ENCODE measurements at places on chromosomes 3 and 15. TPM values are rescaled to one million over a fixed set of nuclear protein-coding genes. Genes with fewer than 3 reads are reported as not detected.

GRCh38 chr3:182220013-182220412 is 508.3 kb downstream of the SOX2 start:
- no peak for DNase-seq

CD96 gene
- total RNA-seq = 31.7 TPM

C3orf20 gene
- total RNA-seq = not detected

DNA sequence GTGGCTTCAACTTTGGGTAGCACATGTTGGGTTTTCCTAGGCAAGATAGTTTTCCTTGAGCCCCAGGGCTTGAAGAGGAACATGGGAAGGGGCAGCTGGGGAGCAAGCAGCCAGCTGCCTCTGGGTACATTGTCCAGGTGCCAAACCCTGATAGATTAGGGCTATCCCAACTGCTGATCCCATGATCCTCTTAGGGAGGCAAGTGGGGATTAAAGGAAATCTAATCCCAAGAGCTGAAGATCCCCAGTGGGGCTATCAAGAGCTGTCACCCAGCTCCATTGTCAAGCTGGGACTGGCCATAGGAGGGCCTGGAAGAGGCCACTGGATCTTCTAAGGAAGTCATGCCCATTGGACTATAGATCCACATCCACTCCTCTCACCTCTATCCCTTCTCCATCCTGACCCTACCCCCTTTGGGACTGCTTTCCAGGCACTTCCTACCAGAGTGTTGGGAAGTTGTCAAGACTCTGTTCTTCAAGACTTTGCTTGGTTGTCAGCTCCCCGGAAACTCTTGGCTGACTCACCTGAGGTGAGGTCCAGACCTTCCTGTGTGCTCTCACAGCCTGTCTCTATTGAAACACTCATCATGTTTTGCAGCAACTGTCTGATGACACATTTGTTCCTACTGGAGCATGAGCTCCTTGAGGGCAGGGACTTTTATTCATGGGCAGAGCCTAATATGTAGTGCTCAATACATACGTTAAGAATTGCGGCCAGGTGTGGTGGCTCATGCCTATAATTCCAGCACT is 5.9 kb downstream of the CAMK2N2 start:
- no peak for DNase-seq

DNA sequence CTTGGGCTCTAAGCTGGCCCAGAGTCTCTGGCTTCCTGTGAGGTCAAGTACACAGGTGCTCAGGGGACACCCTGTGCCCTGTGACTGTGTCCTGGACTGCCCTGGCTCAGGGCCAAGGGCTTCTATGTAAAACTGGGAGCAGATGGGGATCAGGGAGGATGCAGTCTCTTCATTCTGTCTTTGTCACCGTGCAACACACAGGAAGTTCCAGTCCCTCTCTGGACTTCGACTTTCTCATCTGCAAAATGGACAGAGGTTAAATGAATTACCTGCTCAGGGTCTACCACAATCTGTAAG is 61.9 kb upstream of the TLE3 start:
- DNase-seq = no peak

GRCh38 chr3:46482632-46483350 is 15.0 kb upstream of the RTP3 start:
- no peak for DNase-seq

GUCA1C gene
- not detected for total RNA-seq

DNA sequence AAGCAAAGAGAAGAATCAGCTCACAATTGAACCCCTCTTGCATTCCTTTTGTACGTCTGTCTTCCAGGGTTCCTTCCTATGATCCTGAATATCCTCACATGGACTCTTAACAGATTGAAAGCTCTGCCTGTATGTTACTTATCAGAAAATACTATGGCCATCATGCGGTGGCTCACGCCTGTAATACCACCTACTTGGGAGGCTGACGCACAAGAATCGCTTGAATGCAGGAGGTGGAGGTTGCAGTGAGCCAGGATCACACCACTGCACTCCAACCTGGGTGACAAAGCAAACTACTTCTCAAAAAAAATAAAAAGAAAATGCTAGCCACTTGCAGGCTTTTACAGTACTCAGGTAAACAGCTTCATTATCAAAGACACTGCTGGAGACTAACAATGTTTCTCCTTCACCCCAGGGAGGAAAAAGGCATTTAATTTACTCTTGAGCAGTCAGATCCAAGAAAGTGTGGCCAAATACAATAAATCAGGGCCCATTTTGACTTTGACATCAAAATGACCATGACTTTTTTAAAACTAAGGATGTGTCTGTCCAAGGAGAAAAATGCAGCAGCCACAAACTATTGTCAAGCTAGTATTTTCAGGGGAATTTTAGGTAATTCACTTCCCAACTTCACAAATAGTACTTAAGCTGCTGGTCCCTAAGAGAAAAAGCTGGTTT is 27.3 kb downstream of the NPTN start:
- no peak for DNase-seq

GRCh38 chr15:51253366-51253765 is 85.0 kb downstream of the CYP19A1 start:
- no peak for DNase-seq

All from activated naive CD4-positive, alpha-beta T cell treated with anti-CD3 and anti-CD28 coated beads, Interleukin-2, amount 50 U/mL, for 72 hours (primary cell).